ENCODE measurements at places on chromosomes 4 and X.

DNA sequence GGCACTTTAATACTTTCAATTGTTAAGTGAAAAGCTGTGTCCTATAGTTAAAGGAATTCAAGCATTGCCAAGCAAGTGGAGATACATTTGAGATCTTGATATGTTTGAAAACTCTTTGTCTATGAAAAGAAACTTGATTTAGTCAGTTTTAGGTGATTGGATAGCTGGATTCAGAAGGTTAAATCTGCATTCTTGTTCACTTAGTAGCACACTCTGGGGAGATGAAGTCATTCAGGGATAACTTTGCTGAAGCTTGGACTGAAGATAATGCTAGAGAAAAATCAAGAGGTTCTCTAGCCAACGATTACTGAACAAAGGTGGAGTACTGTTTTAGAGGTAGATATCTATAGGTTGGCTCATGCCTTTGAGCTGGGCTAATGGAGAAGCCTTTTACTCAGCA, 90.6 kb downstream of the DCAF8L2 start:
- DNase-seq, result no peak

GRCh38 chrX:5220421-5220820, 1008.2 kb downstream of the NLGN4X start:
- DNase-seq, result no peak

- DNase-seq, result no peak
Observed at GRCh38 chr4:244471-244870, 60.8 kb downstream of the ZNF732 start.

DNA sequence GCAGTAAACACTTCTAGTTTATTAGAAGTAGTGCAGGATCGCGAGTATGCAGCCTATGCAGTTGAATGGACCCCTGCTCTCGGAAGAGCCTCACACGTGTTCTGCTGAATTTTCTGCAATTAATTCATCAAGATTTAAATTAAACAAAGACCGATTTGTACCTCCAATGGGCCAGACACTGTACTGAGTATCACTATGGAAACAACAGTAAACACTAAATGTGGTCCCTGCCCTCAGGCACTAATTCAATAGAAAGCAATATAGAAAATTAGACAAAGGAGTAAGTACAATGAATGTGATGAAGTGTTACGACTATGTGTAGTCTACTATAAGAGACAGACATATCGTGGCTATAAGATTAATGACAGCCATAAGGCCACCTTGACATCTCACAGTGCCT, 740.3 kb upstream of the FRG1 start:
- DNase-seq, result no peak

DNA sequence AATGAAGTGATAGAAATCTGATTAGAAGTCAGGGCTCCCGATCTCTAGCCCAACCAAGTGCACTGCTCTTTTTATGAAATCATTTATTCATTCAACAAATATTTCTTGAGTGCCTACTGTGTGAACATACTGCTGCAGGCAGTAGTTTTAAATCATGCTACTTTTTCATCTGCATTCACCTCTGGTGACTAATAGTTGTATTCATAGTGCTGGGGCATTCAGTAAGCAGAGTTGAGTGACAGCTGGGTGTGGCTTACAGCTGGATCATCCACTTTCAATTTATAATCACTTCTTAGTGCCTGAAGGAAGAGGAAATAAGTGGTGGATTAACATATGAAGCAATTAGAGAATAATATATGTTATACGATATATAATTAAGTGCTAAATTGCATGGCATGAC, 94.1 kb upstream of the HPRT1 start:
- DNase-seq, result no peak

DNA sequence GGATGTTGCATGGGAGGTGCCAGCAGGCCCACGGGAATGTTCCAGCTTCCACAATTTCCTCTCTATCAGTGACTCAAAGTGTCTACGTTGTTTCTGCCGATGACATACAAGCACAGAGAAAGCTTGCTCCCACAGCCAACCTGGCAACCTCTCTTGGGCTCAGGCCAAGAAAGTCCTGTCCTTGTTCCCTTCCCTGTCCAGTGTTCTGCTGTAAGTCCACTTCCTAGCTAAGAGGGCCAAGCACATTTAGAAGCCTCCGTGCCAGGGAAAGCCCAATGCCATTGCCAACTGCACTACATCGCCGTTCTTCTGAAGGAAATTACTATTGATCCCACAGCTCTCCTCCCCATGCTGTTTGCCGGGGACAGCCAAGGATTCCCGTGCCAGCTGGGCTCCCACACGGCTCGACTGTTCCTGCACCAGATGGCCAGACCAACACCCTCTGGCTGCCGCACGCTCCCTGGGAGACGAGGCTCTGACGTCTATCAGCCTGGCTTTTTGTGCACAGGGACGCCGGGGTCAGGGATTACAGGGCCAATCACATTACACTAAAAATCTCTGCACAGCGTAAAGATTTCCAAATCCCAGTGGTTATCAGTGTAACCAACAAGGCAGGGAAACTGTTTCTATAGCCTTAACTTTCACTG, 284.0 kb downstream of the BCOR start:
- no peak for DNase-seq

DNA sequence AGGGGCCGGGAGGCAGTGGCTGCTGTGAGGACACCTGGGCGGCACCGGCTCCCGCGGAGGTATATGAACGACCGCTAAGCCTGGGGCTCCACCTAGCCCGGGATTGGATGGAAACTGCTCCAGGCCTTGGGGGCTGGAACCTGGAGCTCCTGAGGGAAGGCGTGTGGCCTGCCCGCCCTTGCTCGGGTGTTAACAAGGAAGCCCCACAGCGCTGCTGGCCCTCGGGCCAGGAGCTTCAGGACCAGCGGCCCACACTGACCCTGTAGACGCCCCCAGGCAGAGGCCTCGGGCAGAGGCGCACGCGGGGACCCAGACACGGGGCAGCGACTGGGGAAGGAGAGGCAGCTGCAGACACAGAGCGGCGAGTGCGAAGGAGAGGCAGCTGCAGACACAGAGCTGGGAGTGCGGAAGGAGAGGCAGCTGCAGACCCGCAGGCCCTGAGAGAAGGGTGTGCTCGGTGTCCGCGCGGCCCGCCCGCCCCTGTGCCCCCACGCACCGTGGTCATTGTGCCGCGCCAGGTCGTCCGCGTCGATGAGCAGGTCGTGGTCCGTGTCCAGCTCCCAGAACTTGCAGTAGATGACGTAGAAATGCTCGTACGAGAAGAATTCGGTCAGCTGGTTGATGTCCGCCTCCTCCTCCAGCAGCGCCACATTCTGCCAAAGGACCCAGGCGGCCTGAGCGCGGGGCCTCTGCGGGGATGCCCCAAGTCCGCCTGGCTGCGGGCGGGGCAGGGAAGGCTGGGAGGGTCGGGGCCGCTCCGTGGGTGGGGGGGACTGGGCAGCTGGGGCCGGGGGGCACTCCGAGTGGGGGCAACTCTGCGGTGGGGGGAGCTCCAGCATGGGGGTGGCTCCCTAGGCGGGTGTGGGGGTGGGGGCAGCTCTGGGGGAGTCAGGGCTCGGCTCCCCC, 26.7 kb upstream of the GTPBP6 start:
- peak; percentile 87 for DNase-seq

DNA sequence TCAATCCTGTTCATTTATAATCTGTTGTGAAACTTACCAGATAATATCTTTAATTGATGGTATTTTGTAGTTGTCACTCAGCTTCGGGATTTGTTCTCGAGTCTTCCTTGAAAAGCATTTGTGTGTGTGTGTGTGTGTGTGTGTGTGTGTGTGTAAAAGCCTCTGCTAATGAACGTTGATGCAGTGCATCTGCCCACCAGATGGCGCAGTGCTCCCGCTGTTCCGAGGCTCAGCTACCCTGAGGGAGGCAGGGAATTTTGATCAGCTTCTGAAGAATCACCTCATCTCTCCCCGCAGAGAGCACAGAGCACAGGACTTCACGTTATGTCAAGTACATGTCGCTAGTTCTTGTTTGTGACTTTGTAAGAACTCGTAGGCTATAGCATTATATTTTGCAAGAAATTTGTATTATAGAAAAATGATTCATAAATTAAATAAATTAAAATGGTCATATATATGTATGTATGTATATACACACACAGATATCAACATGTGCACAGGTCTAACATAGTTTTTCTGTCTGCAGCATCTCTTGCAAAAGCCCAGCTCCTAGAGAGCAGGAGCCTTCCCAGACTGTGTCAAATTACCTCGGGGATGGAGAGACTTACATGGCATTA, 316.7 kb upstream of the IGFBP7 start:
- no peak for DNase-seq

DNA sequence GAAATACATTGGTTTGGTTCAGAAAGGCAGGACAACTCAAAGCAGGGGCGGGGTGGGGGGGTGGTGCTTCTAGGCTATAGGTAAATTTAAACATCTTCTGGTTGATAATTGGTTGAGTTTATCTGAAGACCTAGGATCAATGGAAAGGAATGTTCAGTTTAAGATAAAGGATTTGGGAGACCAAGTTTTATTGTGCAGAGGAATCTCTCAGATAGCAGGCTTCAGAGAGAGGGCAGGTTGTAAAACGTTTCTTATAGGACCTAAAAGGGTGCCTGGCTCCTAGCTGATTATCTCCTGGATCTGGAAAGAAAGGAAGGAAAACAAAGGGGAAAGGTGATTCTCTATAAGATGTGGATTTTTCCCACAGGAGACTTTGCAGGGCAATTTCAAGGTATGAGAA, 94.0 kb downstream of the TMEM47 start:
- DNase-seq, result no peak

- no peak for DNase-seq
Observed at GRCh38 chr4:173531086-173531965, 1.3 kb upstream of the HAND2 start.

GRCh38 chr4:83207497-83208101, 77.0 kb downstream of the COQ2 start:
- no peak for DNase-seq

GRCh38 chrX:56783450-56783831, 54.4 kb downstream of the NBDY start:
- DNase-seq, result no peak

GRCh38 chrX:119017077-119017476, 42.7 kb downstream of the LONRF3 start:
- DNase-seq, result no peak

GRCh38 chr4:183349673-183350072, 27.4 kb upstream of the CLDN24 start:
- no peak for DNase-seq

DNA sequence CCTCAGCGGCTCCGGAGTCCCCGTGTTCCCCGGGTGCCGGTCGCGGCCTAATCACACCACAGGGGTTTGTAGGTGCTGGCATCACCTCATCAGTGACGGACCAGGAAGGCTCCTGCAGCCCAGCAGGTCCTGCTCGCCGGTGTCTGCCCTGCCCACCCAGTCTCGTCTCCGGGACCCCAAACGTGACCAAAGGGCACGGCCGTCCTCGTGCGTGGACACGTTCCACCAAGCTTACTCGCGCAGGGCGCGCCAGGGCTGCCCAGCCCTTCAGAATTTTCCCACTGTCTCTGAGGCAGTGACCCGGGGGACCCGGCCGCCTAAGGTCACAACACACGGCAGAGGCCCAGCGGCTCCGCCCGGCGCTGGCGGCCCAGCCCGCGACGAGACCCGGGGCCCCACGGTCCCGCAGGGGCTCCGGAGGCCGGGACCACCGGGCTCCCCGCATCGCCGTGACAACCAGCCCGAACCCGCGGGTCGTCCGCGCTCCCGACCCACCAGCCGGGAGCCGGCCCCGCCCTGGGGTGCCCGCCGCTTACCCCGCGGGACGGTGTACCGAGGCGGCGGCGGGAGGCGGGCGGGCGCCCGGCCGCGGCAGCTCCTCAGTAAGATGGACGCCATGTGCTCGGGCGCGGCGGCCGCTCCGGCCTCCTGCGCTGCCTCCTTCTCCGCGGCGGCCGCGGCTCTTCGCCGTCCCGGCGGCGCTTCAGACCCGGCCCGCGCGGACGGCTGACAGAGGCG, 454 bp downstream of the LETM1 start:
- no peak for DNase-seq

- DNase-seq, result no peak
Observed at GRCh38 chrX:145818186-145819113, 821 bp downstream of the SLITRK2 start.

GRCh38 chr4:184574861-184575260, 74.4 kb downstream of the CASP3 start:
- DNase-seq, result no peak

- DNase-seq, result no peak
Observed at GRCh38 chrX:23890933-23891332, 16.8 kb downstream of the APOO start.

DNA sequence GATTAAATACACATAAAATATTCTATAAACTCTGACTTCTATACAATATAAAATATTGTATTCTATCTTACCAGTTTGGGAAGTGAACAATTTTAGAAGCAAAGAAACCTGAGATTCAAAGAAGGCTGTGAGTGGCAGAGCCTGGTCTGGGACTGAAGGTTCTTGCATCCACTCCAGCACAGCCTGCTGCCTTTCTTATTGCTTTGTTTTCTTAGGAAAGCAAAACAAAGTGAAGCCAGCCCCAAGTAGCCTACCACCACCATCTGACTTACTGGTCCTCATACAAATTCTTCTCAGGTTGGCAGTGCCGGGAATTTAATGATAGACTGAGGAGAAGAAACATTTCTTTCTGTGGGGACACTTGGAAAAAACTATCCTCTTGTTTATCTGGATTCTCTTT, 129.7 kb upstream of the SMAD1 start:
- no peak for DNase-seq

- no peak for DNase-seq
Observed at GRCh38 chr4:72209600-72209999, 177.8 kb downstream of the NPFFR2 start.

DNA sequence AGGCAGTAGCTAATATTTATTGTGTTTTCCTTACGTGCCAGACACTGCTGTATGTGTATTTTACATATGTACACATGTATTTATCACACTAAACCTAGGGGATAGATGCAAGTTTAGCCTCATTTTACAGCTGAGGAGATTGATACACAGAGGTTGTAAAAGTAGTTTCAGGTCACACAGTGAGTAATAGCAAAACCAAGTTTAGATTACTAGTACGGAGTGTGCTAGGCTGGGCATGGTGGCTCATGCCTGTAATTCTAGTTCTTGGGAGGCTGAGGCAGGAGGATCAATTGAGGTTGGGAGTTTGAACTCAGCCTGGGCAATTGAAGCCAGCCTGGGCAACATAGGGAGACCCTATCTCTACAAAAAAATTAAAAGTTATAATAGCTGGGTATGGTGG, 701.1 kb upstream of the ATOH1 start:
- DNase-seq, result no peak

DNA sequence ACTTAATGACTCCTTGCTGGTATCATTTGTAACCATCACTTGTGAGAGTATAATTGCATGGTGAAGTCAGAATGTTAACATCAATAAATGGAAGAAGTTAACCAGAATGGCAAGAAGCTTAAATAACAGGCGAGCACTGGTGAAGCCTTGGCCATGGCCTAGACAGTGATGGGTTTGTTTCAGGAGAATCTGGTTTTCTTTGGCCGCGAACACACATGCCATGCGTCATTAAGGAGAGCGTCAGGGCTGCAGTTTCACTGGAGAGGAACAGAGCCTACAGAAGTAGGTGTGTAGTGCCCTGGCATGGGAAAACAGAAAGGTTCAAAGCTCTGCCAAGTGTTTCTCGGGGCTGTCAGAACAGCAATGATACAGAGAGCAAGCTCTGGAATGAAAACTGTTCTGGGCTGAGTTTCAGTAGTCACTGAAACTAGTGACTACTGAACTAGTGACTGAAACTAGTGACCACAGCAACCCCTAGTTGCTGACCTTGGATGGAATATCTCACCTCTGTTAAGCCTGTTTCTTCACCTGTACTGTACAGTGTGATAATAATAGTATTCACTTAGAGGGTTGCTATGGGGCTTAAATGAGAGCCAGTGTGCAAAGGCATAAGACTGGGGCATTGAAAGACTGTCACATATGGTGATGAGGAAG, 93.8 kb downstream of the C4orf51 start:
- DNase-seq, result no peak

- DNase-seq, result no peak
Observed at GRCh38 chr4:118390121-118390520, 37.3 kb upstream of the PRSS12 start.

GRCh38 chr4:4782969-4783368, 76.5 kb upstream of the MSX1 start:
- DNase-seq, result no peak
